ENCODE measurements at places on chromosomes 4 and X.

GRCh38 chr4:81218206-81218605 lies 3.2 kb upstream of the PRKG2 start:
- DNase-seq, result no peak

- DNase-seq, result no peak
Measured at GRCh38 chrX:66698273-66699204, 59.7 kb upstream of the EDA2R start.

DNA sequence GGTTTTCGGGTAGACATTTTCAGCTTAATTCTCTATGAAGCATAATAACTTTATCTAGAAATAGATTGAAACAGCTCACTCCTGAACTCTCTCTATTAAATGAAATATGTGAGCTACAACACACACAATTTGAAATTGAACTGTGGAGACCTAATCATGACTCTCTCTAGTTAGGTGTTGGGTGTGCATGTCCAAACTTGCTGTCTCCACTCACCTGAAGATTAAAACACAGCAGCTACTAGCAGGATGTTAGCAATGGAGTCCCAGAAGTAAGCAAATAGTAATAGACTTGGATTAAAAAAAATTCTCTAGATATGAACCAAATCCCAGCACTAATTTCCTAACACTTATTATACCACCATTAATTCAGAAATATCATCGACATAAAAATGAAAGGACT lies 173.1 kb downstream of the FSTL5 start:
- DNase-seq, result no peak

DNA sequence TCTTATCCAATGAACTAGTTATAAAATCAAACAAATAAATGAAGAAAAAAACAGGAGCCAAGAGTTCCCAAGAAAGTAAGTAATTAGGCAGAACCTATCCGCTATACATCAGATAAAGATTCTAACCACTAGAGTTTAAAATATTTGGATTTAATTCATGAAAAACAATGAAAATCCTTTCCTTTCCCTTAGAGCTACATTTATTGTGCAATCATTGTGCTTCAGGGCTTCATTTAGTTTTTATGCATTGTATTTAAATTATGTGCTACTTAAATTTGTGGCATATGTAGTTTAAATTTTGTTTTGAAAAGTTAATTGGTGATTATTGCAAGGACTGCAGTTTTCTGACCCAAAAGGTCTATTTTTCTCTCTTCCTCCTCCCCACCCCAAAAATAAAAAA lies 17.9 kb downstream of the GNRHR start:
- no peak for DNase-seq

DNA sequence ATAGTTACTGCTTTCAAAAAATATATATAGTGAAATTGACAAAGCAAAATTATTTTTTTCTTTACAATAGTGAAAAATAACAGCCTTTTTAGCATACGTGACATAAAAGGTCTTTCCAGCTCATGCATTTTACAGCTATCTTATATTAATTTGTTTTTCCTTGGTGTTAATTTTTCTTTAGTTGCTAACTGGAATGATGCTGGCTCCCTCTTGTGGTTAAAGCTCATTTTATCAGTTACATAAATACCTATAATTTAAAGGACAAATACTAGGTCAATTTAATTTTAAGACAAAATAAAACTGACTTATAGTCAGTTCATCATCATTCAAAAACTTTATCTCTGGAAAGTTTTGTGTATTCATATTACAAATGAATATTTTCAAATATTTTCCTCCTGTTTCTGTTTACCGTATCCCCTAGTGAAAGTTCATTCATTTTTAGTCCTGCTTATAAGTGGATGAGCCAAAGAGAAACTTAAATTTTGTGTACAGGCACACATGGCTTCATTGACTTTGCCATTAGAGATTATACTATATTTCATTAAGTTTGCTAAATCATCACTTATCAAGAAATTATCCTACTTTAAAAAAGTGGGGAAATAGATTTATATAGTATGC lies 9.9 kb upstream of the ANAPC4 start:
- DNase-seq, result no peak

- no peak for DNase-seq
Measured at GRCh38 chr4:41216294-41217019, 2.1 kb upstream of the APBB2 start.

GRCh38 chr4:143336781-143337599 lies at the start of gene GAB1:
TSS of gene GAB1 (plus strand) at chr4:143336876. CDS start at chr4:143337189, 313 bp downstream.
- no peak for DNase-seq

DNA sequence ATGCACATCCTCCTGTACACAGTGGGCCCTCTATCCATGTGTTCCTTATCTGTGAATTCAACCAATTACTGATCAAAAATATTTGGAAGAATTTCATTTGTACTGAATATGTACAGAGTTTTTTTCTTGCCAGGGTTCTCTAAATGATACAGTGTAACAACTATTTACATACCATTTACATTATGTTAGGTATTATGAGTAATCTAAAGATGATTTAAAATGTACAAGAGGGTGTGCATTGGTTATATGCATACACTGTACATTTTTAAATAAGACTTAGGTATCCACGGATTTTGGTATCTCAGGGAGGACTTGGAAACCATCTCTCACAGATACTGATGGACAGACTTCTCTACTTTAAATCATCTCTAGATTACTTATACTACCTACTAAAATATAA lies 1333.9 kb downstream of the PCDH18 start:
- no peak for DNase-seq

Measured in cortex of kidney (tissue), 1 donor.